ENCODE measurements at places on chromosomes 12 and 14.

DNA sequence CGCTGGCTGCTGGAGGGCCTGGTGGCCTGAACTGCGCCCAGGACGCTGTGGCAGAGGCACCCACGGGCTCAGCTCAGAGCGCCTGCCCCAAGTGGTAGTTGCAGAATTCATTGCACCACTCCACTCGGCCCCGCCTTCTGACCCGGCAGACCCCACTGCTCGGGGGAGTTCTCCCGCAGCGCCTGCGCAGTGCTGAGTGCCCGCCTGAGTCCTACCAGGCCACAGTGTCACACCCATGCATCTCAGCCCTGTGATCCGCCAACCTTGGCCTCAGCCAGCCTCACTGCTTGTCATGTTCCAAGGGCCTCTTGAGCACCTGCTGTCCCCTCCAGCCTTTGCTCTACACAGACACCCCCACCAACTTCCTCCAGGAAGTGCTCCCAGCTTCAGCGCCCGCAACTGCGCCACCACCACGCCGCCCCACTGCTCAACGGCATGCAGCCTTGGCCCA, 12.2 kb downstream of the DEGS2 start:
- no peak for DNase-seq

- no peak for DNase-seq
Observed at GRCh38 chr12:97616946-97617345, 154.3 kb downstream of the RMST start.

DNA sequence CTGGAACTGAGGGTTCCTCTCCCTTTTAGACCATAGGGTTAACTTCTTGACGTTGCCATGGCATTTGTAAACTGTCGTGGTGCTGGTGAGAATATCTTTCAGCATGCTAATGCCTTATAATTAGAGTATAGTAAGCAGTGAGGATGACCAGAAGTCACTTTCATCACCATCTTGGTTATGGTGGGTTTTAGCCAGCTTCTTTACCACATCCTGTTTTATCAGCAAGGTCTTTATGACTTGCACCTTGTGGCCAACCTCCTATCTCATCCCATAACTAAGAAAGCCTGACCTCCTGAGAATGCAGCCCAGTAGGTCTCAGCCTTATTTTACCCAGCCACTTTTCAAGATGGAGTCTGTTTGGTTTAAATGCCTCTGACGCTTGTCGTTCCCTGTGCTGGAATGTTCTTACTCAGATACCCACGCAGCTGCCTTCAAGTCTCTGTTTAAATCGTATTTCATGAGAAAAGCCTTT, 44.2 kb downstream of the BBS10 start:
- no peak for DNase-seq

DNA sequence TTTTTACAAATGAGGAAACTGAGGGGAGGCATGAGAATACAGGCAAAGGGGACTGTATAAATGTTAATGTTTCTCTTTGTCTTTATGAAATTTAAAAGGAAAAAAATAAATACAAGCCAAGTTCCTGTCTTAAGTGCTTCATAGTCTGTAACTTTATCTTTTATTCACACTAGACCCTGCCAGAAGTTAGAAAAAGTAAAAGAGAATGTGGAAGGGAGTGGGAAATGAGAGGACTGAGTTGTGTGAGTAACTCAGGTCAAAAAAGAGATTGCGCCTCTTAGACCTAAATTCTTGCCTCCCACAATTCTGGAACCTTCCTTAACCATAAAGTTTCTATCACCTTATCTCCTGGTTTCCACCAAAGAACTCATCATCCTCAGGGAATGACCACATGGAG, 141.1 kb downstream of the KICS2 start:
- DNase-seq: no peak
